ENCODE measurements at places on chromosomes 5 and 9.

GRCh38 chr5:72849546-72849945, 33.1 kb downstream of the TNPO1 start:
- DNase-seq = no peak

- no peak for DNase-seq
These were observed 120.7 kb upstream of the ERCC6L2 start for GRCh38 chr9:95754533-95755420.

- DNase-seq = no peak
These were observed 79.8 kb downstream of the HSD17B3 start for GRCh38 chr9:96222132-96222531.

GRCh38 chr5:58108511-58108910, 351.4 kb downstream of the PLK2 start:
- DNase-seq = no peak

DNA sequence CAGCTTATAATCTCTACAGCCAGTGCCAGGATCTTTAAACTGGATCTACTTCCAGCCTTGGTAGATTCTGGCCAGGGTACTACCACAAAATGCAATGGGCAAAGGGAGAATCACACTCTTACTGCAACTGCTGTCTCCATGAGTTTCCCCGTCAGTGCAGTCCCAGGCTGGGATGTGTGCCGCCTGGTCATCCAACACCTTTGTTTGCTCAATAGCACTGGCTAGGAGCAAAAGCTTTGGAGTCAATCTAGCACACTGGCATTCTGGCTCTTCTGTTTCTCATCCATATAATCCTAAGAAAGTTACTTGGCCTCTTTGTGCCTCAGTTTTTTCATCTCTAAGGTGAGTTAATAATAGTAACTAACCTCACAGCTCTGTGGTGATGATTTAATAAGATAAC, 96.9 kb downstream of the FBN2 start:
- no peak for DNase-seq

GRCh38 chr9:92404042-92404836, at the start of gene OGN:
Gene OGN, minus strand, starts transcription at chr9:92404578. Its CDS starts 1,171 bp downstream, at chr9:92403407.
- DNase-seq = no peak

Data from NCI-H460 (cell line).